ENCODE measurements at places on chromosomes 16 and 17.

- DNase-seq = peak; percentile 92
These were observed 1.1 kb downstream of the VAT1 start for GRCh38 chr17:43020789-43021740.

DNA sequence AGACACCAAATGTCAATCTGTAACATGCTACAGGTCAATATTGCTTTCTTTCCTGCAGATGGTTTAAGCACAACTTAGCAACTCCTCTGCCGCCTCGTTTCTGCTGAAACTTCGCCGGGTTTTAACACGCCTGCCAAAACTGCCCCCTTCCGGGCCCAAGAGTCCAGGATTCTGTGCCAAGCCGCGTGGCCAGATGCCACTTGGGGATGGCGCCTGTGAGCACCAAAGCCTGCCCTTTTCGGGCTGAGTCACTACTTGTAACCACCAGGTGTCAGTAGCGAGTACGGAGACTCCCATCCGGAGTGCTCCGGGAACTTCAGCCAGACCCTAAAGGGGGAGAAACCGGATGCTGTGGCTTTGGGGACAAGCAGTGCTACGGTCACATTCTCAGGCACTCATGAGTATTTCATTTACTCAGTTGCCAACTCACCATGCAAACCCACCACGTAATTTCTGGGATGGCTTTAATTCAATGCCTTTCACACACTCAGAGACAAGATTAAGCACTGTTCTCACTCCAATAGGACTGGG is 7.8 kb downstream of the PMP22 start:
- DNase-seq = peak; percentile 90

- DNase-seq = no peak
These were observed 11.8 kb downstream of the SIAH1 start for GRCh38 chr16:48373258-48374029.

- DNase-seq = no peak
These were observed 875 bp downstream of the PRKCB start for GRCh38 chr16:23836404-23837311.

- DNase-seq = peak; percentile 82
These were observed 155.7 kb downstream of the CMIP start for GRCh38 chr16:81600275-81600674.

DNA sequence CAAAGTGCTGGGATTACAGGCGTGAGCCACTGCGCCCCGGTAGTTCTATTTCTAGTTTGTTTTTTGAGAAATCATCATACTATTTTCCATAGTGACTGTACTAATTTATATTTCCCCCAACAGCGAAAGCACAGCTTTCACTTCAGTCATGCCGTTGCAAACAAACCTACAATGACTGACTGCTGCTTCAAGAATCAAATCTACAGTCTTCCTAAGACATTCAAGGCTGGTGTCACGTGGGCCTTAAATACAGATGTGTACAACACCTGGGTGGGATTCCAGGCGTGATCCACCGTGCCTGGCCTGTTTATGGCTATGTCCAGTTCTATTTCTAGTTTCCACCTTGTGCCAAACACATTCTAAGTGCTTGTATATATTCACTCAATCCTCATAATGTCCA is 72.0 kb downstream of the ABCC6 start:
- DNase-seq = no peak

GRCh38 chr16:635573-636205 is 416 bp downstream of the METTL26 start:
- DNase-seq = no peak

DNA sequence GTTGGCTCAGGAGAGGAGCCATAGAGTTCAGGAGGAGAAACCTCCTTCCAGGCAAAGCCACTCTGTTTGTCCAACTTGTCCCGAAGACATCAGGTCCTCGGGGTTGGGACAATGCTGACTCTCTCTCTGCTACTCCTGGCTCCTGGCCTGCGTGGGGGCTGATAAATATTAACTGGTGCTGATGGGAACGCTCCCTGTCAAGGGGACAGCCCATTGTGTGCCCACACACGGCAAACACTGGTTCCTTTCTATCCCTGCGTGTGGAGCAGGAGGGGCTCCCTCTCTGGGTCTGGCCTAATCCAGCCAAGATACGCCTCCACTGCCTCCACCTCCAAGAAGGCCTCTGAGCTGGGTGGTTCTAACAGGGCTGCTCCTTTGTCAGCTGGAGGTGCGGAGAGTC is 4.4 kb downstream of the KIF19 start:
- DNase-seq = no peak

- DNase-seq = no peak
These were observed 19.6 kb downstream of the CPPED1 start for GRCh38 chr16:12784076-12784475.

GRCh38 chr17:30093463-30094147 is 23.0 kb upstream of the NSRP1 start:
- peak; percentile 73 for DNase-seq

DNA sequence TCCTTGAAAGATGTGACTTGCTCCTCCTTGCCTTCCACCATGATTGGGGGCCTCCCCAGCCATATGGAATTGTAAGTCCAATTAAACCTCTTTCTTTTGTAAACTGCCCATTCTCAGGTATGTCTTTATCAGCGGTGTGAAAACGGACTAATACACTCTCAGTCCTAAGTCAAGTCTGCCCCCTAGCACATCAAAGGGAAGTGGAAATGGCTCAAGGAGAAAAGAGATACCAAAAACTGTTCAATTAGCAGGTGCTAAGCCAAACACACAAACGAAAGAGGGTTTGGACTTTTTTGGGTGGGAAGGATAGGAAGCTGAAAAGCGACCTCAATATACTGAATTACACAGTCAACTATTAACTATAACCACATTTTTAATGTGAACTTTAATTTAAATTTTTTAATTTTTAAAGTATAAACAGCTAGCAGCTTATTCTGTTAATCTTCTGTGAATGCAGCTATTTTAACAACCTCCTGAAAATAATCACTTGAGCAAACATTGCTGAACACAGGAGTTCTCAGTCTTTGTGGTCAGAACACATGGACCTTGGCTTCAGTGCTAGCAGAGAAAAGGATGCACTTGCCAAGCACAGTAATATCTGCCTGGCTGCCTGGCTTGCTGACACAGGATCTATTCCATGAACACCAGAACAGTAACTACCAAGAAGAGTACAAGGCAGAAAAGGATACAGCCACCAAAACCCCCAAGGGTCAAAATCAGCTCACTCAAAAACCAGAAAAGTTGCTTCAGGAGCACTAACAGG is 10.9 kb downstream of the ZNF18 start:
- DNase-seq = no peak

- no peak for DNase-seq
These were observed 135.4 kb upstream of the SOX9 start for GRCh38 chr17:71985111-71986039.

DNA sequence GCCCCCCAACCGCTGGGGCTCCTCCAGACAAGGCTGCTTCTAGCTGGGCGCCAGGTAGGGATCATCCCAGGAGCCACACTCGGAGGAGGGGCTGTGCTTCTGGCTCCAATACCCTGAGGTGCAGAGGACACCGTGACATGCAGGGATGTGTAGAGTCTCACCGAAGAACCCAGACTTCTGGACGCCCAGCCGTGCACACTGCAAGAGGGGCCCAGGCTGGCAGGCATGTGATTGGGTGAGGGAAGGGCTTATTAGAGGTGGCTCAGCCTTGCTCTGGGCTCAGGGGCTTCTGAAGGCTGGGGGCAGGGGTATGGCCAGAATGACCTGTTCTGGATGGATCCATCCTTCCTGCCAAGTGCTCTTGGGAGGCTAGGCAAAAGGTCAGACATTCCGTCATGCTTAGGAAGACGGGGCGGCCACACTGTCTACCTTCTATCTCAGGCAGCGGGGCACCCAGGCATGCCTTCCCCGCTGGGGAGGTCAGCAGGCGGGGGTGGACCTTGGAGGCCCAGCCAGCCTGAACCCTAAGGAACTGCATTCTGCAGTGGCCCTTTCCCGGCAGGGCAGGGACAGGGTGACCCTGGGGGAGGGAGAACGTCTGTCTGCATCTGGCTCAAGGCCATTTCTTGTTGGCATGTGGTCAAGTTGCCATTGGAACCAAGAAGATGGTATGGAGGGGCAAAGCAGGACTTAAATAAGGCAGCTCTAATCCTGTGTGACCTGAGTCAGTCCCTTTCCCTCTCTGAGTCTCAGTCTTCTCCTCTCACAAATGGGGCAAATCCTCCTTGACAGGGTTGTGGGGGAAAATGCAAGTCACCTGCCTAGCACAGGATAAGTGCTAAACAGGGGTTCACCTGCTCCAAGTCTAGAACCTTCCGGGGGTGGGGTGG is 5.8 kb upstream of the ADGRG1 start:
- no peak for DNase-seq

Data from A172 (cell line).